B cell (primary cell): ENCODE measurements at places on chromosomes 5 and 9. TPM values are rescaled to one million over a fixed set of nuclear protein-coding genes. Genes with fewer than 3 reads are reported as not detected.

GRCh38 chr5:137705106-137705505, 30.8 kb downstream of the KLHL3 start:
- H3K4me1 ChIP-seq, result no peaks in the 10 kb centered on the region
- no peaks in the 10 kb centered on the region for H3K27me3 ChIP-seq
- H3K36me3 ChIP-seq, result no peaks in the 10 kb centered on the region
- DNase-seq, result no peak

PPP1R26 gene
- total RNA-seq, result 7.8 and 11.8 TPM in 2 replicates

DNA sequence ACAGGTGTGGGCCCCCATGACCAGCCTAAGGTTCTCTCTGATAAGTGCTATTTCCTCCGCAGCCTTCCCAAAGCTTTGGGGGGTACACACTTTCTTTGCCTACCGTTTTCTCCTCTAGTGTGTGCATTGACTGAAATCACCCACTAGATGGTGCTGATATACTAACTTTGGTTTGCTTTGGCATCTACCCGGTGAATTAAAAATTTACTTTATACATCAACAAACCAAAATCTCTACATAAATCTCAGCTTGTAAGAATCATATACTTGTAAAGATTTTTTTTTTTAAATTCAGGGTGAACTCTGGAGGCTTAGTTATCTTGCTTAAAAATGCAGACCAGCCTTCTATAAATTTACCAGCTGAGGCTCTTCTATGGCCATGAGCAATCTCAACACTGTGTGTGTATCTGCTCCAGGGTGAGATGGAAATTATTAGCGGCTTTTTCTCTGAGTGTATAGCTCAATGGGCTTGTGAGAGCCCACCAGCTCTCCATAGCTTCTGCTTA, 475.7 kb upstream of the TNC start:
- H3K4me3 ChIP-seq, result no peak overlapping the region
- no peaks in the 10 kb centered on the region for H3K4me1 ChIP-seq
- H3K27ac ChIP-seq, result no peak overlapping the region
- peak; percentile 13 for DNase-seq
- H3K27me3 ChIP-seq, result no peaks in the 10 kb centered on the region

DNA sequence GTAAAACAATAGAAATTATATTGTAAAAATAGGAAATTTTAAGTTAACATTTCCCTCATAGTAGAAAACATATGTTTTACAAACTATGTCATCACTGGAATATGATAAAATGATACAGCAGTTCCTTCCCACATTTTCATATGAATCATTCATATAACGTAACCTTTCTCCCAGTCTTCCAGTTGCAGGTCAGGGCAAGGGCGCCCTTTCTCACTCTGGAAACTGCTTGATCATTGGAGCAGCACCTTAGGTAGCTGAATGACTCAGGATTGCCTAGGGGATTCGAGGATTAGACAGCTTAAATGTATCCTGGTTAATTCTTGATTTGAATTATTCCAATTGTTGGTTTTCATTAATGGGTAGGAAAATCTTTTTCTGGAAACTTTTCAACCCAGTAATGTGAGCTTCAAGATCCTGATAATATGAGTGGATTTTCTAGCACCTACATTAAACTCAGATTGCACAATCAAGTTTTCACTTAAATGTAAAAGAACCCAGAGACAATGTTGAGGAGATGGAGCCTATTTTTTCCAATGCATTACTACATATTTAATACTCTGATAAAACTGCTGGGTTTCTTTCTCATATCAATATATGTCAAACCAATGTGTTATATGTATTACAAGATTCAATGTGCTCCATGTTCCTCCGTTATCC, 32.6 kb upstream of the ANXA1 start:
- no peak overlapping the region for H3K27ac ChIP-seq
- no peaks in the 10 kb centered on the region for H3K4me1 ChIP-seq
- no peaks in the 10 kb centered on the region for H3K27me3 ChIP-seq
- H3K36me3 ChIP-seq, result no peaks in the 10 kb centered on the region

DNA sequence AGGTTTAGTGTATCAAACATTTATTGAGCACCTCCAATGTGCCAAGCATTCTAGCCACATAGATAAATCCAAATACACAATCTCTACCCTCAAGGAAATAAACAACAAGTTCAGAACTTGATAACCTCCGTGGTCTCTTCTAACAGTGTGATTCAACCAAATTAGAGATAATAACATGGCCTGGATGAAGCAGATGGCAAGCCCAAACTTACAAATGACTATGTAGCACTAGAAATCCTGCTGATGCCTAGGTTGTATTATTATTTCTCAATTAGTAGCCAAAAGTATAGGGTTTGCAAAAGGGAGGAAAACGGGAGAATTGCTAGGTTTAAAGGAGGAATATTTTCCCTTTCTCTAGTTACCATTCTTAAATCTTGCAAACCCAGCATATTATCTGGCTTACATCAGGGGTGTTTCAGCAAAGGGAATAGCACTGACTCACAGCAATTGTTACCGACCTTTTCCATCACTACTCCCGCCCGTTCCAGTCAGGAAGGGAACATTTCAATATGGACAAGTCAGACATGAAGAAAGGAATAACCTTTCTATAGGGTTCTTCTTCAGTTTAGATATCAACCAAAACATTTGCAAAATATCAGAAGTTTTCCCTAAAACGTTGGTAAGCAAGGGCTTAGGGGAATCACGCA, 2.3 kb downstream of the DPYSL3 start:
- DNase-seq, result no peak
- H3K36me3 ChIP-seq, result no peaks in the 10 kb centered on the region
- no peaks in the 10 kb centered on the region for H3K4me1 ChIP-seq
- H3K4me3 ChIP-seq, result no peak overlapping the region

GRCh38 chr9:32430720-32431119, 46.3 kb downstream of the ACO1 start:
- H3K27me3 ChIP-seq, result no peaks in the 10 kb centered on the region
- H3K27ac ChIP-seq, result no peak overlapping the region
- DNase-seq, result no peak
- H3K36me3 ChIP-seq, result peaks cover 24% of the 10 kb centered on the region

DNA sequence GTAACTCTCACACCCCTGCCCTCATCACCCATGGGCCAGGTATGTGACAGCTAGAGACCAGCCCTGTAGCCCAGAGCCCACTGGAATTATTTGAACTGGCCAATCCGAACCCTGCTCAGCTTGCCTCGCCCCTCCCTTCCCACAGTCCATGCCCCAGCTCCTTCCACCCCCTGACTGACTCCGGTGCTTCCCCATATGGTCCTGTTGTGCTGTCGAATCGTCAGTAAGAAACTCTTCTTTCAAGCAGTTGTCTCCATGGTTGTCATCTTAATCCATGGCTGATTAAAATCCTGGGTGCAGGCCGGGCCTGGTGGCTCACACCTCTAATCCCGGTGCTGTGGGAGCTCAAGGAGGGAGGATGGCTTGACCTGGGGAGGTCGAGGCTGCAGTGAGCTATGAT, 118.5 kb downstream of the COL23A1 start:
- no peak overlapping the region for H3K4me3 ChIP-seq
- no peak overlapping the region for H3K27ac ChIP-seq
- no peak for DNase-seq
- no peaks in the 10 kb centered on the region for H3K36me3 ChIP-seq
